ENCODE measurements at places on chromosomes 12 and 14.

- peak; percentile 72 for DNase-seq
These were observed 882 bp downstream of the HECTD1 start for GRCh38 chr14:31206536-31207286.

- DNase-seq, result no peak
These were observed 14.4 kb downstream of the PLEKHG7 start for GRCh38 chr12:92717202-92717601.

GRCh38 chr12:64522316-64522715 lies 70.4 kb downstream of the TBK1 start:
- DNase-seq, result no peak

DNA sequence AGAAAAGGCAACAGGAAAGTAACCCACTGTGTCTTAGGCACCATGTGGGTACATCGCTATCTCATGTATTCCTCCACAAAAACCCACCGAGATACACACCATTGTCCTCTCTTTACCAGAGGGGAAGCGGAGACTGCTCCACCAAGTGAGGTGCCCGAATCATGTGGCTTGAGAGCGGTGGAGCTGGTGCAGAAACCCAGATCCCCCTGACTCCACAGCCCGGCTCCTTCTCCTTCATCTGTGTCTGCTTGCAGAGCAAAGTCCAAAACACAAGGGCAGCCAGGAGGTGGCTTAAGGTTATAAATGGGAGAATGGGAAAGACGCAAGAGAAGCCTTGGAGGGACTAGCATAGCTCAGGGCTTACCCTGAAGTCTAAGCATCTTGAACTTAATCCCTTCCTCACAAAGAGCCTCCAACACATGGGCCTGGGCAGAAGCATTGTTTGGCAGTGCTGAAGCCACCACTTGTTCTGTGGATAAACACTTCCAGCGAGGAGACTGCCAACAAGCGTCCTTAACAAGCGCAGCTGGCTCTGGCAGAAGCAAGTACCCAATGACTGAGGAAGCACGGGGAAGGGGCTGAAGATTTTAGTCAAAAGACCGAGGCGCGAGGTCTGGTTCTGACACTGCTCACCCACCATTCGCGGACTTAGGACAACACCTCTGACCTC lies 83.0 kb downstream of the TTC7B start:
- no peak for DNase-seq

GRCh38 chr12:2156333-2156732 lies 103.5 kb downstream of the CACNA1C start:
- DNase-seq, result no peak

DNA sequence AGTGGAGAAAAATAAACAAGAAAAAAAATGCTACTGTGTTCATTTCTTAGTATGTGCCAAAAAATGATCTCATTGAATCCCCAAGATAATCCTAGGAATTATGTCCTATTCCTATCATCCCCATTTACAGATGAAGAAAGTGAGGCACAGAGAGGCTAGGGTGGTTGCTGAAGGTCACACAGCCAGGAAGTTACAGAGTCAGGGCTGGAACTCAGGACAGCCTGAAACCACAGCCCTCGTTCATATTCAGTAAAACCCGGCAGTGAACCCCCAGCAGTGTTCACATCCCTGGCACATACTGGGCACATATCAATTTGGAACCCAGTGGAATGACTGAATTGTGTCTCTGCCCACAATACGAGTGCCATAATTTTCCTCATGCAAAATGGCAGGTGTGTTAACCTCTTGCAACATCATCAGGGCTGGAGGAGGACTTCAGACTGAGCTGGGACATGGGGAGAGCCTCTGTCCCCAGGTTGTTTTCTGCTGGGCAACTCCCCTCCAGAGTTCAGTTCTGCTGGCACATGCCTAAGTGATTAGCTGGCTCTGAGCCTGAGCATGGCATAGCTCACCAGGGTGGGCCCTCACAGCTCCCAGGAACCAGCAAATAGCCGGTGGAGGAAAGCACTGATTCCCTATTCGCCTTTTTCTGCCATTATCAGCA lies 2.0 kb upstream of the PPP1CC start:
- no peak for DNase-seq

DNA sequence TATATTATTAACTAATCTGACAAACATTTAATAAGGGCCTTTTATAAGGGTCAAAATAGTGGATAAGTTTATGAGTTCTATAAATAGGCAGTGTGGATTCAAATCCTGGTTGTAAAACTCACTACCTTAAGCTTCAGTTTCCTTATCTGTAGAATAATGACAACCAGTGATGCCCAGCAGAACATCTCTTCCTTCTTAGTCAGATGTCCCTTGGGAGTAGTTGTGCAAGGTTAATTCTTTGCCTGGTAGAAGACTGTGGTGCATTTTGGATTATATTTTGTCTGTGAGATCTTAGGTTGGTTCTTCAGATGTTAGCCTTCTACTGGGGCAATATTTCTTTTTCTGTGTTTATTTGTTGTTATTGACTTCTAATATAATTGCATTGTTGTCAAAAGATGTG lies 59.5 kb downstream of the ARID2 start:
- DNase-seq, result no peak

DNA sequence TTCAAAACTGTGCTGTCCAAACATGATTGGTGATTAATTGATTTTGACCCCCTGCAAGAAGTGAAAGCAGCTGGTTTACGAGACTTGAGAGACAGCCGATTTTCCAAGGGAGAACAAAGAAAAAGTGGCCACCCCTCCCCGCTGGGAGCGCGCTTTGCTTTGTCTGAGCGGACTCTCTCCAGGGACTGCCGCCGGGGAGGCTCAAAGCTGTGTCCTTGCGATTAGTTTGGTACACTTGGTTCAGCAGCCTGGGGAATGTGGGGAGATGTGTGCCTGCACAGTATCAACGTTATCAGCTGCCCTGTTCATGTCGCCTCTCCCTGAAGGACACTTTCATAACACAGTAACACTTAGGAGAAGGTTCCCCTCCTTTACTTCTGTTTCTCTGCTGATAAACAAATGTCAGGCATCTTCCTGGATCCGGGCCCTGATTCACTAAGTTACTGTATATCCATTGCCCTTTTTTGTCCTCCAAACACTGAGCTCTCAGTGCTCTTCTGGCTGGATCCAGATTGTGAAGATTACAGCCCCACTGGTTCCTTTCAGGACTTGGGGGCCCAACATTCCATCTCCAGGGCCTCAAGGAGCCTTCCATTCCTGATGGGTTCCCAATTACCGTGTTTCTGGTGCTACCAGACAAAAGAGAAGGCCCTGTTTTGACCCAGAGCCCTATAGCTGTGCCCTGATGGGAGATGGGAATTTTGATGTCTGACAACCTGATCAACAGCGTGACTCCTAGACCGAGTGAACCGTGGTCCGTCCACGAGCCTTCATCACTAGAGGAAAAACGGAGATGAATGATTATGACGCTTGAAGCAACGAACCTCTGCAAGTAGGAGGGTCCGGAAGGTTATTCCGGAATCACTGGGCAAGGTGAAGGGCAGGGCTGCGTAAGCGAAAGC lies 31.7 kb upstream of the TUBA1C start:
- no peak for DNase-seq

DNA sequence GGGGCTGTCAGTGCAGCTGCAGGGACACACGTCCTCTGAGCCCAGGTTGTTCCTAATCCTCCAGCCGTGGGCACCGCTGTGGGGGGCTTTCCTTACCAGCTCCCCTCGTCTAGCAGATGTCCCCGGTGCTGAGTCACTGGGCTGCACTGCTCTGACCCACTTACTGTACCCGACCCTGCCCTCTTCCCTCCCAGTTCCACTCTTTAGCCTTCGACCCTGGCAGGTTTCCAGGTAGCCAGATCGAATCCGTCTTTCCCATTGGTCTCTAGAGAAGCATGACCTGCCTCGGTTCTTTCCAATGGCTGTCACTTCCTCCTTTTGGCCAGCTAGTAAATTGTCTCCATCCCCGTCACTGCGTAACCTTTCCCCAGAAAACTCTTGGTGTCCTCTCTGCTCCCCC lies 48.4 kb downstream of the ELK3 start:
- DNase-seq, result no peak

GRCh38 chr14:22980672-22981089 lies 1.7 kb downstream of the AJUBA start:
- DNase-seq, result peak; percentile 30

DNA sequence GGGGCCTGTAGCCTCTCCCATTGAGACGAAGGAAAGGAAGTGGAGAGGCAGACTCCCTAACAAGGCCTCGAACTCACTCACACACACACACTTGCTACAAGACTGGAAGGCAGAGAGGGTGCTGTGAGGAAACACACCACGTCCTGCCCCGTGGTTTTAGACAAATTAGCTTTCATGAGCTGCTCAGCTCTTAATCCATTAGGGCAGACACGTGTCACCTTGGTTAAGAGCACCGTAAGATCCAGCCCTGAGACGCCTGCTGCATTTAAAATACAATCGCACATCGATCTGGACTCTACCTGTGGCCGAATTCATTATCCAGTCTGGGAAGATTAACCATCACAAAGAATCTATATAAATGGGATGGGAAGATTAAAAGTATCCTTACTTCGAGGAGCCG lies 72.0 kb downstream of the RIMBP2 start:
- DNase-seq, result no peak

GRCh38 chr14:57189070-57189469 lies 79.6 kb downstream of the EXOC5 start:
- no peak for DNase-seq

GRCh38 chr14:103315941-103316340 lies 18.1 kb upstream of the EIF5 start:
- DNase-seq, result no peak

GRCh38 chr12:118430516-118430915 lies 54.2 kb downstream of the SUDS3 start:
- no peak for DNase-seq

DNA sequence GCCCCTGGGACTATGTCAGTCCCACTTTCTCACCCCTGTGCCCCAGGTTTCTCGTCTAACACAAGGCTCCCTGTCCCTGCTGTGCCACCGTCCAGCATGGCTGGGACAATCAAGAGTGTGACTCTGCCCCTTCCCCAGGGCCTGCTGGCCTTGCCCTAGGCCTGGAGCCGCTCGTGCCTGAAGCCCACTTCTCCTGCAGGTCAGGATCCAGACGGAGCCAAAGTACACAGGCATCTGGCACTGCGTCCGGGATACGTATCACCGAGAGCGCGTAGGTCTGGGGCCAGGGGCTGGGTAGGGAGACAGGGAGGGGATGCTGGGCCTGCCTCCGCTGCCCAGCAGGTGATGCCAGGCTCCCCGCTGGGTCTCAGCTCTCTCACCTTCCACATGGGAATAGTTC lies 2.8 kb downstream of the SLC25A47 start:
- DNase-seq, result no peak

GRCh38 chr12:104750061-104750460 lies 208.0 kb downstream of the SLC41A2 start:
- no peak for DNase-seq

GRCh38 chr12:108600702-108601007 lies 2.8 kb upstream of the TMEM119 start:
- no peak for DNase-seq

- DNase-seq, result no peak
These were observed 5.3 kb downstream of the NUBPL start for GRCh38 chr14:31566456-31566855.

GRCh38 chr12:123150275-123150743 lies 581 bp downstream of the PITPNM2 start:
- DNase-seq, result no peak

DNA sequence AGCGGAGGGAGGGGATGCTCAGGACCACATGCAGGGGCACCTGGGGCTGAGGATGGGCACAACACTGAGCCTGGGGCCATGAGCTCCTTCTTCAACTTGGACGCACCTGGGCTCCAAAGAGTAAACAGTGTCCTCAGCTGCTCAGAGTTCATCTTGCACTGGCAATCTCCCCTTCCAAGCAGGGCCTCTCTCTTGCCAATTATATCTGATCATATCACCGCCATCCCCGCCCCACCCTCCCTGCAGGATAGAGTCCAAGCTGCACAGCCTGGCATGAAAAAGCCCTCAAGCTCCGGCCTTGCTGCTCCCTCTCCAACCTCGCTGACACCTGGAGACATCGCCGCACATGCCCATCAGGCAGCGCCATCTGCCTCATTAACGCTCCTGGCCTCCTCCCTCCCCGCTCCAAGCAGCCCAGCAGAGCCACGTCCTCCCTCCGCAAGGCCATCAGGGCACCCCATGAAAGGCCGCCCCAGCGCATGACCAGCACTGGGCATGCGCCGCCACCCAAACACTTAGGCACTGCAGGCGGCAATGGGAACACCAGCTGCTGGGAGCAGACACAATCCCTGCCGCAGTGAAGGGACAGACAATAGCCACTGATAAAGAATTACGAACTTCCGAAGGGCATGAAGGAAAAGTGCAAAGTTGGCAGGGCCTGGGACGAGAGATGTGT lies 88.8 kb downstream of the CHGA start:
- no peak for DNase-seq

- DNase-seq, result no peak
These were observed 66.3 kb downstream of the ZNF664 start for GRCh38 chr12:124039276-124039675.

GRCh38 chr14:68704736-68705720 lies 87.8 kb downstream of the ZFP36L1 start:
- DNase-seq, result no peak

GRCh38 chr12:45591635-45592034 lies 137.9 kb upstream of the ARID2 start:
- no peak for DNase-seq

GRCh38 chr12:31728289-31728916 lies 418 bp downstream of the AMN1 start:
- DNase-seq, result no peak

DNA sequence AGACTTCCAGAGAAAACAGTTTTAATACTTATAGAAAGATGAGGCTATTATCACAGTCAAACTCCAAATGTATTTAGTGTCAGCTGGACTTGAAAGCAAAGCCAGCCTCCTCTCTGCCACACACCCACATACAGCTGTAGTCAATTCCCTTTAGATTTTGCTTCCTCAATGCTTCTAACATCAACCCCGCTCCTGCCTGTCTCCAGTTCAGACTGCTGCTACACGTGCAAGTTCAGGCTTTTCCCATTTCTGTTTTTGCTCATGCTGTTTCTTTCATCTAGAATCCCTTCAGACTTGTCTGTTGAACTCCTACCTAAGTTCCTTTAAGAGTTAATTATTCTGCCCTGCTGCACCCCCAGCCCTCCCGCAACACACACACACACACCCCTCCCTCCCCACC lies 380.0 kb downstream of the KCNH5 start:
- DNase-seq, result no peak

Data from naive thymus-derived CD8-positive, alpha-beta T cell (primary cell).